KG1 (cell line): ENCODE measurements at places on chromosomes 5 and 9.

GRCh38 chr9:71249729-71250317 lies 128.4 kb upstream of the TRPM3 start:
- DNase-seq = no peak

DNA sequence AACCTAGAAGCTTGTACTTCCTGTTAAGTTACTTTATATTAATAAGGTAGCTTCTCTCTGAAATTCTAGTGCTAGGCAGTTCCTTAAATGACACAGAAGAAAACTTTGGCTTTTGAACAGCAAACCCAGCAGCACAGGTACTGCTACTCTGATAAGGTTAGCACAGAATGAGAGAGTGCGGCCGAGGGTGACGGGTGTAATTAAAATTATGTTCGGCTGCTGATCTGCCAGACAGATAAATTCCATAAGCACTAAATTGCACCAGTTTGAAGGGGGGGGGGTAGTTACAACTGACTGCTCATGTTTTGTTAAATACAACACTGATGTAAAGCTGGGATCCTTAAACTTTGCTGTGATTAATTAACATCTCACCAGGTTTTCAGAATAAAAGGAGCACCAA lies 475.1 kb downstream of the SPOCK1 start:
- no peak for DNase-seq

DNA sequence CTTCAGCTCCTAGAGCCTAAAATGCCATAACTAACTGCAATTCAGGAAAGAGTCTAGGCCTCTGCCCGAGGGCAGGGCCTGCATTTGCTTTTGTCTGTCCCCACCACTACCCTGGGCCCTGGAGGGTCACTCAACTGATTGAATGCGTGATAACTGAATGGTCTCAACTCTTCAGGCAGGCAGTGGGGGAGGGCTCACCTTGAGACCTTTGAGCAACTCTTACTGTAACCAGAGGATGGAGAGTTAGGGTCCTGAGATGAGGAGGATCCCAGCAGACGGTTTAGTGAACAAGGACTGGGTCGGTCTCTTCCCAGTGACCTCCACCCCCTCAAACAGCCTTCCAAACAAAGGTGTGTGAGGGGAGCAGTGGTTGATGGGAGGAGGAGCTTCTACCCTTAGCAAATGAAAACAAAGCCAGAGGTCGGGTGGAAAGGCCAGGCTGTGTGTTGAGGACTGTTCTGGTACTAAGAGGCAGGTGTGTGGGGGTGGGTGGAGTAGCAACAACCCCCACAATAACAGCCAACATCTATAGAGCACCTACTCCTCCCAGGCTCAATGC lies 59.4 kb downstream of the CXXC5 start:
- no peak for DNase-seq

DNA sequence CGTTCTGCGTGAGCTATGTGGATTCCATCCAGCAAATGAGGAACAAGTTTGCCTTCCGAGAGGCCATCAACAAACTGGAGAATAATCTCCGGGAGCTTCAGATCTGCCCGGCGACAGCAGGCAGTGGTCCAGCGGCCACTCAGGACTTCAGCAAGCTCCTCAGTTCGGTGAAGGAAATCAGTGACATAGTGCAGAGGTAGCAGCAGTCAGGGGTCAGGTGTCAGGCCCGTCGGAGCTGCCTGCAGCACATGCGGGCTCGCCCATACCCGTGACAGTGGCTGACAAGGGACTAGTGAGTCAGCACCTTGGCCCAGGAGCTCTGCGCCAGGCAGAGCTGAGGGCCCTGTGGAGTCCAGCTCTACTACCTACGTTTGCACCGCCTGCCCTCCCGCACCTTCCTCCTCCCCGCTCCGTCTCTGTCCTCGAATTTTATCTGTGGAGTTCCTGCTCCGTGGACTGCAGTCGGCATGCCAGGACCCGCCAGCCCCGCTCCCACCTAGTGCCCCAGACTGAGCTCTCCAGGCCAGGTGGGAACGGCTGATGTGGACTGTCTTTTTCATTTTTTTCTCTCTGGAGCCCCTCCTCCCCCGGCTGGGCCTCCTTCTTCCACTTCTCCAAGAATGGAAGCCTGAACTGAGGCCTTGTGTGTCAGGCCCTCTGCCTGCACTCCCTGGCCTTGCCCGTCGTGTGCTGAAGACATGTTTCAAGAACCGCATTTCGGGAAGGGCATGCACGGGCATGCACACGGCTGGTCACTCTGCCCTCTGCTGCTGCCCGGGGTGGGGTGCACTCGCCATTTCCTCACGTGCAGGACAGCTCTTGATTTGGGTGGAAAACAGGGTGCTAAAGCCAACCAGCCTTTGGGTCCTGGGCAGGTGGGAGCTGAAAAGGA lies 10.9 kb downstream of the QRFP start:
- no peak for DNase-seq

GRCh38 chr9:35664531-35665470 lies at the start of gene ARHGEF39:
TSS of gene ARHGEF39 (minus strand) at chr9:35665195. CDS start at chr9:35665169, 26 bp downstream.
- DNase-seq = no peak
